ENCODE measurements at places on chromosomes 7 and 10. TPM values are rescaled to one million over a fixed set of nuclear protein-coding genes. Genes with fewer than 3 reads are reported as not detected.

DNA sequence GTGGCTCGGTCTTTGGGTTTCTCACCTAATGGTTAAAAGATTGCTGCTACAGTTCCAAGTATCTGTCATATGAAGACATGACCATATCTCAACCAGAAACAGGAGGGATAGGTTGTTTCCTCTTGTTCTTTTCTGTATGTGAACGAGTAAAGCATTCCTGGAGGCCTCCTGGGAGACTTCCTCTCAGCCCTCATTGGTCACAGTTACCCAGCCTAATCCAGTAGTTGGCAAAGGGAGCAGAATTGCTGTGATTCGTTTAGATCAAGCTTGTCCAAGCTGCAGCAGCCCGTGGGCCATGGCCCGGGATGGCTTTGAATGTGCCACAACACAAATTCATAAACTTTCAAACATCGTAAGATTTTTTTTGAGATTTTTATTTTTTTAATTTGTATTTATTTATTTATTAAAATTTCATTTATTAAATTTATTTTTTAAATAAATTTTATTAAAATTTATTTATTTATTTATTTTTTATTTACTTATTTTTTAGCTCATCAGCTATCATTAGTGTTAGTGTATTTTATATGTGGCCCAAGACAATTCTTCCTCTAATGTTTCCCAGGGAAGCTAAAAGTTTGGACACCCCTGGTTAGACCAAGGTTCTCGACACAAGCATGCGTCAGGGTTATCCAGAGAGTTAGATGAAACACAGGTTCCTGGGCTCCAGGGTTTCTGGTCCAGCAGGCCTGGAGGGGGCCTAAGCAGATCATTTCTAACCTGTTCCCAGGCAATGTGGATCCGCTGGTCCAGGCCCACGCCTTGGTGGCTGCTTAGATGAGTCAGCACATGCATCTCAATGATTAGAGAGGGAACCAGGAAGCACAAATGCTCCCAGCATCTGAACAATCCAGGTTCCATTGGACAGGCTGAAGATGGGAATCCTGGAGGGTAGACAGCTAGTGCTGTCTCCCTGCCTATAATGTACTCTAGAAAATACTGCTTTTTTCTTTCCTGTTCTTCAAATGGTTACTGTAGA lies 25.6 kb downstream of the CDC123 start:
- DNase-seq: no peak
- H3K27ac ChIP-seq: no peak overlapping the region
- H3K36me3 ChIP-seq: no peaks in the 10 kb centered on the region
- no peak overlapping the region for H3K4me3 ChIP-seq
- peaks cover 16% of the 10 kb centered on the region for H3K4me1 ChIP-seq

DNA sequence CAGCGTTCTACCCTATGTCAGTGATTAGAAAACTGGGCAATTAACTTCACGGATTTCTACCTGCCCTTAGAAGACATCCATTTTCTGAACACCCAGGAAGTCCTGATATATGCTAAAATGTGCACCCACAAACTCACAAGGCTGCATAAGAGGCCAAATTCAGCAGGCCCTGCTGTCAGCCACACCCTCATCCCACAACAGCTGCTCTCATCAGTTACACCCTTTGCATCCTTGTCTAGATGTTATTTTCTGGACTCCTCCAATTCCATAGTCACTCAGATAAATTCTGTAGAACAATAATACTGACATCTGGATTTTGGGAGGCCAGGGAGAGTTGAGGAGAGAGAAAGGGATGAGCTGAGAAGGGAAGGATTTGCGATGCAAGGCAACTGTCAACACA lies 208.9 kb downstream of the TAX1BP1 start:
- H3K27me3 ChIP-seq: no peaks in the 10 kb centered on the region
- no peak overlapping the region for H3K4me3 ChIP-seq
- H3K4me1 ChIP-seq: peaks cover 34% of the 10 kb centered on the region

- peaks cover 61% of the 10 kb centered on the region for H3K27me3 ChIP-seq
- no peaks in the 10 kb centered on the region for H3K4me1 ChIP-seq
- no peaks in the 10 kb centered on the region for H3K36me3 ChIP-seq
- DNase-seq: peak; percentile 43
These were observed 167.7 kb upstream of the PPP1R3A start for GRCh38 chr7:114086537-114086913.

- no peak for DNase-seq
- H3K4me3 ChIP-seq: no peak overlapping the region
- H3K36me3 ChIP-seq: no peaks in the 10 kb centered on the region
- H3K4me1 ChIP-seq: peaks cover 20% of the 10 kb centered on the region
- no peaks in the 10 kb centered on the region for H3K27me3 ChIP-seq
These were observed 9.6 kb downstream of the PRF1 start for GRCh38 chr10:70592746-70593512.

GRCh38 chr7:150980663-150981062 lies 2.5 kb upstream of the KCNH2 start:
- H3K4me3 ChIP-seq: no peak overlapping the region
- no peaks in the 10 kb centered on the region for H3K36me3 ChIP-seq
- DNase-seq: no peak
- peaks cover 61% of the 10 kb centered on the region for H3K27me3 ChIP-seq

DNA sequence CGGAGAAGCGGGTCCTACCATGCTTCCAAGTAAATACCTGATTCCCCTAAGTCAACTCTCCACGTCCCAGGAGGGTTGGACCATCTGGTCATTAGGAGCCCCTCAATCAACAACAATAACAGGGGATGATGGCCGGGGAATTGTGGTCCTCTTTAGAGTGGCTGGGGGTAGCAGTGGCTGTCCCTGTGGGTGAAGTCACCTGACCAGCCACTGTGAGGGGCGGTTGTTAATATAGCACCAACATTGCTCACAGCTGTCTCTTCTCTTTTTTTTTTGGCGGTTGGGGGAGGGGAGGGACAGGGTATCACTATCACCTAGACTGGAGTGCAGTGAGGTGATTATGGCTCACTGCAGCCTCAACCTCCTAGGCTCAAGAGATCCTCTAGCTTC lies 67.9 kb downstream of the SPDYE5 start:
- DNase-seq: no peak
- H3K4me3 ChIP-seq: no peak overlapping the region
- H3K27ac ChIP-seq: no peak overlapping the region
- H3K27me3 ChIP-seq: no peaks in the 10 kb centered on the region

- H3K27me3 ChIP-seq: no peaks in the 10 kb centered on the region
- no peak overlapping the region for H3K4me3 ChIP-seq
- no peaks in the 10 kb centered on the region for H3K36me3 ChIP-seq
- H3K27ac ChIP-seq: no peak overlapping the region
- H3K4me1 ChIP-seq: no peaks in the 10 kb centered on the region
- no peak for DNase-seq
These were observed 84.9 kb upstream of the SKAP2 start for GRCh38 chr7:26949319-26949718.

DNA sequence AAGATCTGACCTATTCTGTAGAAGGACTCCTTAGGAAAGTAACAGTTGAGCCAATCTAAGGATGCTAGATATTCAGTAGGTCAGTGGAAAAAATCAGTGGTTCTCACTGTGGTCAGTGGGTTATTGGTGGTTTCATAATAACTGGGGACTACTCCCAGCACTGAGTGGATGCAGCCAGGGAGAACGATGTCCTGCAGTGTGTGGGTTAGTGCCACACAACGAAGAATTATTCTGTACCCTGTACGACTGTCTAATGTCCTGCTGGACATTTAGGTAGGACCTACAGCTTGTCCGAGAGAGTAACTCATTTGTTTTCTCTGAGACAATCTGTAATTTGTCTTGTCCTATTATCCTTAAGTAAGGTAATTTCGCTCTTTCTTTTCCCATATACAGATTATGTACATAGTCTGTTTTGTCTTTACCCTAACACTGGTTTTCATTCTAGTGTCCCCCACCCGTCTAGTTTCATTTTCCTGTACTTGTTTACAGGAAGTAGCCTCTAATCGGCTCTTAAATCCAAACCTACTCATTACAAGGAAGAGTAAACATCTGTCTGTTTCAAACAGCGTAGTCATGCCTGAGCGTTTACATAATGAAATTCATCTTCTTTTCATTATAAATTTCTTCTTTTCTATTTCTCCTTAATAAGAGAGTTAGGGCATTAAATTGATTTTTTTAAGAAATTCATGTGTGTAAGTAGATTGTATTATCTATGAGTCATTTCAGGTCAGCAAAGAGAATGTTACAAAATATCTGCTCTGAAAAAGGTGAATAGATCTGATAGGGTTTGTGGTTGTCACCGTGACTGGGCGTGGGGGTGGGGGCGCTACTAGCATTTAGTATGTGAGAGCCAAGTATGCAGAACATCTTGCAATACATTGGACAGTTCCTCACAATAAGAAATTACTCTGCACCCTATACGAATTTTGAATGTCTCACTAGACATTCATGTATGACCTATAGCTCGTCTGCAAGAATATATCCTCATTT lies 8.3 kb upstream of the ZC3HAV1L start:
- no peak for DNase-seq
- peaks cover 9% of the 10 kb centered on the region for H3K4me1 ChIP-seq
- H3K36me3 ChIP-seq: peaks cover 11% of the 10 kb centered on the region

DNA sequence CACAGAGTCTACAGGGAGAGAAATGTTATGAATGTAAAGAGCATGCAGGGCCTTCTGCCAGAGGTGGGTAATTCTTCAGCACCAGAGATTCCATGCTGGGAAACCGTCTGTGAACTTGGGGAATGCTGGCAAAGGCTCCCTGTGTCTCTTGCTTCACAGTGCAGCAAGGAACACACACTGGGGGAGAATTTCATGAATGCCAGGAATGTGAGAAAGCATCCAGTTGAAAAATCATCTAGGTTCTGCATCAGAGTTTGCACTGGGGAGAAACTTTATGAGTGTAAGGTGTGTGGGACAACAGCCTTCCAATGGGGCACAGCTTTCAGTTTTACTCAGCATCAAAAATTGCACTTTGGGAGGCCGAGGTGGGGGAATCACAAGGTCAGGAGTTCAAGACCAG lies 224.3 kb upstream of the IGFBP3 start:
- no peaks in the 10 kb centered on the region for H3K4me1 ChIP-seq
- no peaks in the 10 kb centered on the region for H3K36me3 ChIP-seq
- H3K27me3 ChIP-seq: no peaks in the 10 kb centered on the region
- no peak overlapping the region for H3K4me3 ChIP-seq
- DNase-seq: no peak

GRCh38 chr7:22302193-22302592 lies 54.8 kb downstream of the RAPGEF5 start:
- H3K36me3 ChIP-seq: no peaks in the 10 kb centered on the region
- H3K27ac ChIP-seq: no peak overlapping the region
- no peak for DNase-seq
- H3K4me1 ChIP-seq: no peaks in the 10 kb centered on the region
- H3K4me3 ChIP-seq: no peak overlapping the region
- no peaks in the 10 kb centered on the region for H3K27me3 ChIP-seq

DNA sequence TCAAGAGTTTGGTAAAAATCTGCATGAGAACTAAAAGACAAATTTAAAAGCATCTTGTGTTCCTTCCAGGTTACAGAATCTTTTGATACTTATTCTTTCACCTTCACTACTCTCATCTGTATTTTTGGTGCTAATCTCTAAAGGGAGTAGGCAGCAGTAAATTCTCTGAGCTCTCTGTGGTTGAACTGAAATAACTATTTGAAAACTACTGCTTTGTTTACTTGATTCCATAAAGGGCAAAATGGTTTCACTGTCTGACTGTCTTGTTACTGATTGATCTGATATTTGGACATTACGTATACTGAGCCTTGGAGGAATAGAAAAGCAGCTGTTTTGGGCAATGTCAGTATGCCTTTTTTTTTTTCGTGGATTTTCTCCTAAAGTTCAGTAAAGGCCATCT lies 103.3 kb downstream of the CHRM2 start:
- no peak overlapping the region for H3K4me3 ChIP-seq
- DNase-seq: no peak
- peaks cover 3% of the 10 kb centered on the region for H3K4me1 ChIP-seq
- no peaks in the 10 kb centered on the region for H3K27me3 ChIP-seq

GRCh38 chr7:16463520-16463919 lies 2.0 kb downstream of the SOSTDC1 start:
- no peak overlapping the region for H3K27ac ChIP-seq
- no peak overlapping the region for H3K4me3 ChIP-seq
- H3K27me3 ChIP-seq: peaks cover 4% of the 10 kb centered on the region
- H3K4me1 ChIP-seq: no peaks in the 10 kb centered on the region
- no peaks in the 10 kb centered on the region for H3K36me3 ChIP-seq

DNA sequence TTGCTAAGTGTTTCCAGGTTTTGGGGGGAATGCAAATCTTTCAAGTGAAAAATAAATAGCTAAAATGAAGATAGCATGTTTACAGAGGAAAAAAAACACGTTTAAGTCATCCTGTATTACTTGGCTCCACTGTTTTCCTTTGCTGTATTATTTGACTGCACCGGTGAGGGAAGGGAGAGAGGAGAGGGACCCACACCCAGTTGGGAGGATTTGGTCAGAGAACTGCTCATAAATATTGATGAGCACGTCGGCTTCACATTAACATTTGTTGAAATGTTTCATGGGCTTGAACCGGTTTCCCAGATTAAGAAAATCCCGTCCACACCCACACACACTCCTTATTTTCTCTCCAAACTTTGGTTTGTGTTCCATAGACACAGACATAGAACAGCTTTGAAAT lies 493.8 kb upstream of the MGMT start:
- peaks cover 4% of the 10 kb centered on the region for H3K4me1 ChIP-seq
- H3K36me3 ChIP-seq: no peaks in the 10 kb centered on the region
- no peaks in the 10 kb centered on the region for H3K27me3 ChIP-seq
- H3K27ac ChIP-seq: no peak overlapping the region
- no peak overlapping the region for H3K4me3 ChIP-seq

DNA sequence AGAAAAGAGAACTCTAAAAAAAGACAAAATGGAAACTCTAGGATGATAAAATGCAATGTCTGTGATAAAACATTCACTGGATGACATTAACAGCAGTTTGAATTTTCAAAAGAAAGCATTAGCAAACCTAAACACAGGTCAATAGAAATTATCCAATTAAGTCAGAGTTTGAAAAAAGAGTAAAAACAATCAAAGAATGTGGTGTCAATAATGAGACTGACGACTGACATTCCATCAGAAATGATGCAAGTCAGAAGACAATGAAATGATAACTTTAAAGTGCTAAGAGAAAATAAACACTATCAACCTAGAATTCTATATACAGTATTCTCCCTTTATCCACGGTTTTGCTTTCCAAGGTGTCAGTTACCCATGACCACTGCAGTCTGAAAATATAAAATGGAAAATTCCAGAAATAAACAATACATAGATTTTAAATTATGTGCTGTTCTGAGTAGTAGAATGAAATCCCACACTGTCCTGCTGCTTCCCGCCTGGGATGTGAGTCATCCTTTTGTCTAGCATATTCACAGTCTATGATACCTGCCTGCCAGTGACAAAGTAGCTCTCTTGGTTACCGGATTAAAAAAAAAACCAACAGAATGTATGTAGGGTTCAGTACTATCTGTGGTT lies 38.3 kb upstream of the SFMBT2 start:
- no peak for DNase-seq
- no peak overlapping the region for H3K4me3 ChIP-seq
- no peaks in the 10 kb centered on the region for H3K27me3 ChIP-seq
- H3K27ac ChIP-seq: no peak overlapping the region
- no peaks in the 10 kb centered on the region for H3K36me3 ChIP-seq
- H3K4me1 ChIP-seq: no peaks in the 10 kb centered on the region

The MET gene
- 2.4 TPM for polyA plus RNA-seq

The ZSCAN25 gene
- polyA plus RNA-seq: 4.0 TPM

The MINDY4 gene
- polyA plus RNA-seq: 1.3 TPM

The PIK3AP1 gene
- 1.8 TPM for polyA plus RNA-seq
